ENCODE measurements at places on chromosomes 7 and 10.

DNA sequence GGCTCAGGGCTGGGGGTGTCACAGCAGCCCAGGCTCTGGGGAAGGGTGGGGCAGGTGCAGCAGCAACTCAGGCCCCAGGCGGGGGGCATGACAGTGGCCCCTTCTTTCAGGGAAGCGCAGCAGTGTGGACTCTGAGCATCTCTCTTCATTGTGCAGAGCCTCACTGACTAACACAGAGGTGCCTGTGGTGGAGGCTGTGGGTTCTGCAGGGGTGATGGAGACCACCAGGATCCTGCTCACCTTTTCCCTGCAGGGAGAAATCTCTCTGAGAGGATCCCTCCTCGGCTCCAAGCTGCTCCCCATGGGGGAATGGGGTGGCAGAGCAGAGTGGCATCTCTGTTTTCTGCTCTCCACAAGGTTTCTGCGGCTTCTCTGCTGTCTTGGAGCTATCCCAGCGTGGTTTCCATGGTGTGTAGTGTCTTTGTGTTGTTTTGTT, 37.8 kb upstream of the SHH start:
- DNase-seq = no peak

DNA sequence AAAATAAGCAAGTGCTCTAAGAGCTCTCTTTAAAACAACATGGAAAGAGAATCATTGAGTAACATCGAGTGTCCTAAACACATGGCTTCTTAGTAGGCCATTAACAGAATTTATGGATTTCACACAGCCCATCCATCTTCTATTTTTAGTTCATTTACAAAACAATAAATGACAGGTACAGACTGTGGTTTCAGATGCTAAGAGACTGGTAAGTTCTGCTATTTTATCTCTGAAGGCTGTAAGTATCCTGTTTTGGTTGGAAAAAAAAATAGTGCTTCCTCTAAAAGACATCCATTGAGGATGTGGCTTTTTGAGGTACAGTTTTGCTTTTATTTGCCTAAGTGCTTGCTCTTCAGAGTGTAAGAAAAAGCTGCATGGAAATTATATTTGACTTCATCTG, 27.4 kb upstream of the GNAI1 start:
- DNase-seq = no peak

GRCh38 chr10:43735907-43736306, 87.2 kb upstream of the ZNF32 start:
- no peak for DNase-seq

- DNase-seq = no peak
Observed at GRCh38 chr10:73758704-73759511, 14.7 kb downstream of the SEC24C start.

DNA sequence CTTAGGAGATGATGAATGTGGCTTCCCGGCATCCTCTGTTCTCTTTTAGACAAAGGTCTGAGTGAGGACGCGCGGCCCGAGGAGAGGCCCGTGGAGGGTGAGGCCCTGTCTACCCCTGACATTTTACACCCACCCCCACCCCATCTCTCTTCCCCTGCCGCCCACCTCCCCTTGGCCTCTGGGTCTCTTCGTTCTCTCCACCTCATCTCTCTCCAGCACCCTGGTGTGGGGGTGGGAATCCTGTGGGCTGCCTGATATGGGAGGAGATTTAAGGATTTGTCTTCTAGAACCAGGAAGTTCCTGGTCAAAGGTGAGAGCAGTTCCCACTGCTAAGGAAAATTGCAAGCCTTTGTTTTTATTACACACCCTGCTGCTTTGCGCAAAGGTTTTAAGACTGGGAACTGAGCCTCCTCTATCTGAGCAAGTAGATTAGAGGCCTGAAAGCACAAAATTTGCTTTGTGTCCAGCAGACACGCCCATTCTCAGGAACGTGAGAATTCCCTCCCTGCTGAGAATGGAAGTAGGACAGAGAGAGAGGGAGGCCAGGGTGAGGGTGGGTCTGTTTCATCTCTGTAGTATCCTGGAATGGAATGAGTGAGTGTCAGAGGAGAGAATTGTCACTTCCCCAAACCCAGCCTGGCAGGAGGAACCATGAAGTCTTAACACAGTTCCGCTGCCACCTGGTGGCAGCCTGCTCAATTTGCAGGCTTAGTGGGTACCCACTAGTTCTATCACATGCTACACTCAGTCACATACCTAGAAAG, 91.2 kb downstream of the GTF2IRD1 start:
- DNase-seq = no peak

DNA sequence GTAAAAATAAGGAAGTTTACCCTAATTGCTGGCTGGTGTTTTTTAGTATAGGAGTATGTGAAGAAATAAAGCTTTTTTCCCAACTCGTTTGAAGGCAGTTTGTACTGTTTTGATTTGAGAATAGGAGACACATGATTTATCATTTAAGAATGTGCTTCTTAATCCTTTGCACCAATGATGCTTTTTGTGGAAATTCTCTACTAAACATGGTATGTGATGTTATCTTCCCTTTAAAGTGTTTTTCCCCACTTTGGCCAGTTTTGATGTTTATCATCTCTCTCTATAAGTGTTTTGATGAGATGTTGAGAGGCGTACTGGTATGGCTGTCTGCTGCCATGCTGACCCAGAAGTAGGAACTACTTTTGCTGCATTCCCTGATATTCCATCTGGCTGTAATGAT, 85.1 kb downstream of the SUGCT start:
- DNase-seq = no peak

DNA sequence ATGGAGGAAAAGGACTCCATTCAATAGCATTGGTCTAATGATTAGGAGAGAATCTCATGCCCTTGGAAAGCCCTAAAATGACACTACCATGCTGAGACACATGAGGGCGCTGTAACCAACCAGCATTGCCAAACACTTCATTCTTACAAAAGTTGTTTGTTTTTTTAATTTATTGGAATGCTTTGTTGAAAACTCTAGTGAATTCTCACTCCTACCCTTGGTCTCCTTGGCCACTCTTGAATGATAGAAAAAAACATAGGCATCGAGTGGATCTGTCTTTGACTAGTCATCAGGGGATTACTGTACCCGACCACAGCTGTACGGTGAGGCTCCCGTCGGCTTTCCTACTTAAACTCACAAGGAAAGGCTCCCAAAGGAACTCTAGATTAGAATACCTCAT, 29.3 kb upstream of the ADD3 start:
- peak; percentile 45 for DNase-seq

DNA sequence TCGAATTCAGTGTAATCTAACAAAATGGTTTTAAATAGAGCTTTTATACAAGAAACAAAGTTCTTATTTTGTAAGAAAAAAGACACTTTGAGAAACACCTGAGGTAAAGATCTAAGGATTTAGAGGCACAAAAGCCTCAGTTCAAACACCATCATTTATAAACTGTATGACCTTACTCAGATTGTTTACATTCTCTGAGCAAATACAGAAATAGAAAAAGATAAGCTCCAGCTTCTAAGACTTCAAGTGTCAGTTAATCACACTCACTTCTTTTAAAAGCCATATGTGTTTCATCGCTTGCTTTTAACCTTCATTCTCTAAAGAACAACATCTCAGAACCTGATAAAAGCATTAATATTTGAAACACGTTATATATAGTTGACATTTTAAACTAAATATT, 27.9 kb downstream of the CADPS2 start:
- no peak for DNase-seq

GRCh38 chr10:89909752-89910151, 208.4 kb downstream of the KIF20B start:
- no peak for DNase-seq

DNA sequence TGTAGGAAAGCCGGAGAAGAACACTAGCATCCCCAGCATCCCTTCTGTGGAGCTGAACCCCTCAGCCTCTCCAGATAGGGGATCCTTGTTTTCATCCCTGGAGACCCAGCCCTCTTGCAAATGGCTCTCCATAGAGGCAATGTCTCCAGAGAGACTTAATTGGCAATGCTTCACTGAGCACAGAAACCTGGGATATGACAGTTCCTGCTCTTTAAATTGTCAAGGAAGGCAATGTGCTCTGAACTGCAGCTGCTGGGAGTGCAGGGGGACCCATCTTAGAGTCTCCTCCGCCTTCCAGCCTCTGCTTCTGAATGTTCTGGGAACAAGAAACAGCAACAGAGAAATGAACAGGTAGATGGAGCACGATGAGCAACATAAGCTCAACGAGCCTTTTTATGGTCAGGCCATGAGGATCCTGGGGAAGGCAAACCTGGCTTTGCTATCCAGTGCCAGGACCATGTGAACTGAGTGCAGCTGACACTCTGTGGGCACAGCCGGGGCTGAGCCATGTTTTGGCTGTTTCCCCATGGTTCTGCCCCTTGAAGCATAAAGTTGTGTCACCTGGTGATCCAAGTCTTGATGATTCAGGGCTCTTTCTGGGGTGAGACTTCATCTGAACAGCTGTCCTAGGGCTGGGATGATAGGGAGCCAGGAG, 481.0 kb downstream of the PLXNA4 start:
- no peak for DNase-seq

GRCh38 chr7:155455776-155456737, 1.9 kb upstream of the EN2 start:
- no peak for DNase-seq

GRCh38 chr7:7944619-7945282, 23.8 kb upstream of the GLCCI1 start:
- DNase-seq = peak; percentile 1

- no peak for DNase-seq
Observed at GRCh38 chr7:14666304-14666703, 236.2 kb downstream of the DGKB start.

GRCh38 chr10:48456361-48456804, 148.5 kb downstream of the ARHGAP22 start:
- no peak for DNase-seq

- DNase-seq = no peak
Observed at GRCh38 chr7:158985583-158985982, 129.2 kb downstream of the DYNC2I1 start.

- no peak for DNase-seq
Observed at GRCh38 chr10:77770081-77770867, 132.7 kb upstream of the KCNMA1 start.

- DNase-seq = no peak
Observed at GRCh38 chr10:79939969-79940368, 8.9 kb downstream of the SFTPD start.

GRCh38 chr10:58393317-58393716, 8.1 kb downstream of the TFAM start:
- no peak for DNase-seq

GRCh38 chr10:103127241-103127640, 65.8 kb downstream of the NT5C2 start:
- no peak for DNase-seq

GRCh38 chr10:44647473-44647872, 262.6 kb upstream of the CXCL12 start:
- no peak for DNase-seq

- no peak for DNase-seq
Observed at GRCh38 chr7:30028749-30029635, 780 bp downstream of the PLEKHA8 start.

GRCh38 chr7:132784406-132784805, 208.1 kb upstream of the PLXNA4 start:
- DNase-seq = no peak

DNA sequence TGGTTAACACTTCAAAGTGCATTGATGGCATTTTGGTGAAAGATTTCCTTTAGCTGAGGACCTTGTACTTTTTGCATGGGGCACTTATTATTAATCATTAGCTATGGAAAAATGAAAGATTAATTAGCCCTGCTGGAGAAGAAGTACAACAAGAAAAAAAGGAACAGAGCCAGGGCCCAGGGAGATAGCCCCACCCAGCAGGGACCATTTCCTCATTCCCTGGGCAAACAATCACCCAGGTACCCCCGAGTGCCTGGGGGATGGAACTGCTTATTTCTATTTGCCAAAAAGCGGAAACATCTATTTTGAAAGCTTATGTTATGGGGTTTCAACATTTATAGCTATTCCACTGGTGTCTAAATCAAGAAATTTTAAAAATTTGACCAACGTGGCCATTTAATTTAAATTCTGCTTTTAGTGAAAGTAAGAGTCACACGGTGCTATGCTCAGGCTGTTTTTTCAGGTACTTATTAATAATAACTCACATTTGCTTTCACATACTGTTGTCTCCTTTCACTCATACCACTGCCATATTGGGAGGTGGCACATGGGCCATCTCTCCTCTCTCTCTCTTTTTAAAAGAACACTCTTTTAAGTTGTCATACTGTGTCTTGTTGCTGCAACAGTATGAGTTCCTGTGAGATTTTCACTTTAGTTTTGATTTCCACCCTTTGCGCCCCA, 143.6 kb upstream of the KIF5B start:
- DNase-seq = no peak

DNA sequence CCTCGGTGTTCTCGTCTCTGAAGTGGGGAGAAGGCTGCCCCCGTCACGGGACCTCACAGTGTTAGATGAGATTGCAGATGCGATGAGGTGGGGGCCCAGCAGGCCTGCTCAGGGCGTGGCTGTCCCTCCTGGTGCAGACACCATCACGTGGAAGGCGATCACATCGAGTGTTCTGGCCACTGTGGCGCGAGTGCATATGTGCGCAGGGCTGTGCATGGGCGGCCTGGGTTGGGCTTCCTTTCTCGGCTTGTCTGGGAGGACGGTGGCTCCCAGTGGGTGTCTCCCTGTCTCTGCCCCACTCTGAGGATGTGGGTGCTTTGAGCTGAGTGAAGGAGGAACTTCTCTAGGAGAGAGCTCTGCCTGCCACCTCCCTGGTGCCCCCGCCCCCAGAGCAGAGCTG, 83.1 kb downstream of the LHPP start:
- DNase-seq = no peak

DNA sequence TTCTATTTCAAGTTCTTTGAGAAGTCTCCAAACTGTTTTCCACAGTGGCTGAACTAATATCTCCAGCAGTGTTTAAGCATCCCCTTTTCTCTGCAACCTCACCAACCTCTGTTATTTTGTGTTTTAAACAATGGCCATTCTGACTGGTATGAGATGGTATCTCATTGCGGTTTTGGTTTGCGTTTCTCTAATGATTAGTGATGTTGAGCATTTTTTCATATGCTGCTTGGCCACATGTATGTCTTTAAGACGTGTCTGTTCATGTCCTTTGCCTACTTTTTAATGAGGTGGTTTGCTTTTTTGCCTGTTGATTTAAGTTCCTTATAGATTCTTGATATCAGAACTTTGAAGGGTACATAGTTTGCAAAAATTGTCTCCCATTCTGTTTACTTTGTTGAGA, 156.6 kb upstream of the IMMP2L start:
- no peak for DNase-seq

GRCh38 chr10:34739915-34740314, 75.2 kb downstream of the PARD3 start:
- no peak for DNase-seq

DNA sequence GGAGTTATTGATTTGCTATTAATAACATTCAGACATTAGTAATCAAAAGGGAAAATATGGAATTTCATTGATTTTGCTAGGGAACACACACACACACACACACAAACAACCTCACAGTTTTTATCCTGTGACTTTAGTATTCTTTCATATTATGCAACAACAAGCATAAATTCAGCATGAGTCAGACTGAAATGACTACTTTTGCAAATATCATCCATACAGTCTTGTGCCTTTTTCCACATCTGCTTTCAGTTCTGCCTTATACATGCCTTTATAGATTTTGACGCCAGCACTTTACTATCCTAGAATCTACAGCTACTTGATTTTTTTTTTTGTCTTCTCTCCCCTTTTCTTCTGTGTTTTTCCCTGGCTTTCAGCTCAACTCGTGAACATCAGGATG, 975.8 kb upstream of the LRRTM3 start:
- no peak for DNase-seq

Data from stimulated activated CD8-positive, alpha-beta memory T cell treated with anti-CD3 and anti-CD28 coated beads, Interleukin-2, amount 100 ng/mL, for 1 hour (primary cell).